Head of caudate nucleus (tissue), 42 donors: ENCODE measurements at places on chromosomes 11 and 22.
A peak's percentile ranks its signal among the peaks of the same experiment; 100 is the strongest.

GRCh38 chr11:110606415-110606814, 105.8 kb downstream of the ARHGAP20 start:
- DNase-seq, result no peak

DNA sequence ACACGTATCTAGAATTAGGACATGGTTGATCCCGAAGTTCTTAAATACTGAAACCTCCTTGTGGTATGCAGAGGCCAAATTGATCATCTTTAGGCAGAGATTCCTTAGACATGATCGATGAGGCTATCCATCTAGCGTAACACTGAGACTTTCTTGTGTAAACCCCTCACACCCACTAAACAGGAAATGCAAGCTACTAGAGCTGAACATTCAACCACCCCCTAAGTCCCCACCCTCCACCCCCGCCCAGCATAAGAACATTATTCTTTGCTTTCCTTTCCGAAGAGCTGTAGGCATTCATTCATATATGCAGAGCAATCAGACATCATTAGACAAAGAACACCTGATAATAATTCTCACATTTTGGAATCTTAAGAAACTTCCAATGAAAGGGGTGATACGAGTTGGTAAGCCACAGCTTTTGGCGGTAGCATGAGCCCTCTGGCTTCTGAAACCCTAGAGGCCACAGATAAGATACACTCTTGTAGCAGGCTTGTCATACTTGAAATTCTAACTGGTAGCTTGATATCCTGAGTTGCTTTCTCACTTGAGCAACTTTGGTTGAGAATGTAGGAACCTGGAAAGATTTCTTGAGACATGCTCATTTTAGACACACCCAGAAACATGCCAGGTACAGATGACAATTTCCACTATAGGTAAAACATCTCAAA, 42.2 kb downstream of the FLI1 start:
- no peak for DNase-seq

DNA sequence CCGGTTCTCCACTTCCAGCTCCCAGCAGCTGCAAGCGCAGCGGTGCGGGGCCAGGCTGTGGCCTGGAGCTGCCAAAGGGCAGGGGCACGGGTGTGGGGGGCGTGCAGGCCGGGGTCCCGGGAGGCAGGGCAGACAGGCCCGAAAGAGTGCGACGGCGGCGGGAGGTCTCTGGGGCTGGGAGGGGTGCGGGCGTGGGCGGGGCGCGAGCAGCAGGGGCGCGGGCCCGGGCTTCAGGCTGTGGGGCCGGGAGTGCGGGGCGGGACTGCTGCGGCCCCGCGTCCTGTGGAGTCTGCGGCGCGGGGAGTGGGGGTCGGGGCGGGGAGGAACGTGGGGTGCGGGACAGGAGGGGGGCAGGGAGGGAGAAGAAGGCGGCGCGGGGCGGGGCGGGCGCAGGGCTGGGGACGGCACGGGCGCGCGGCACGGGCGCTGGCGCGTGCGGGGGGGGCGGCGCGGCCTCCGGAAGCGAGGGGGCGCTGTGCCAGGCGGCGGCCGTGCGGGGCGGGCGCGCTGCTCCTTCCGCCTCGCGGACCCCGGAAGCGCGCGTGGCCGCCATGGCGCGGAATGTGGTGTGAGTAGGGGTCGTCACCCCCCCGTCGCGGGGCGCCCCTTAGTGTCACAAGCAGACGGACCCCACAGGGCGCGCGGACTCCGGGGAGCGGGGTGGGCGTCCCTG, at the start of gene MRPL23:
MRPL23 (plus strand) TSS at position 521 of the 673 bp plus-strand sequence; CDS start at position 552, 31 bp downstream.
- DNase-seq, result peak; percentile 21

DNA sequence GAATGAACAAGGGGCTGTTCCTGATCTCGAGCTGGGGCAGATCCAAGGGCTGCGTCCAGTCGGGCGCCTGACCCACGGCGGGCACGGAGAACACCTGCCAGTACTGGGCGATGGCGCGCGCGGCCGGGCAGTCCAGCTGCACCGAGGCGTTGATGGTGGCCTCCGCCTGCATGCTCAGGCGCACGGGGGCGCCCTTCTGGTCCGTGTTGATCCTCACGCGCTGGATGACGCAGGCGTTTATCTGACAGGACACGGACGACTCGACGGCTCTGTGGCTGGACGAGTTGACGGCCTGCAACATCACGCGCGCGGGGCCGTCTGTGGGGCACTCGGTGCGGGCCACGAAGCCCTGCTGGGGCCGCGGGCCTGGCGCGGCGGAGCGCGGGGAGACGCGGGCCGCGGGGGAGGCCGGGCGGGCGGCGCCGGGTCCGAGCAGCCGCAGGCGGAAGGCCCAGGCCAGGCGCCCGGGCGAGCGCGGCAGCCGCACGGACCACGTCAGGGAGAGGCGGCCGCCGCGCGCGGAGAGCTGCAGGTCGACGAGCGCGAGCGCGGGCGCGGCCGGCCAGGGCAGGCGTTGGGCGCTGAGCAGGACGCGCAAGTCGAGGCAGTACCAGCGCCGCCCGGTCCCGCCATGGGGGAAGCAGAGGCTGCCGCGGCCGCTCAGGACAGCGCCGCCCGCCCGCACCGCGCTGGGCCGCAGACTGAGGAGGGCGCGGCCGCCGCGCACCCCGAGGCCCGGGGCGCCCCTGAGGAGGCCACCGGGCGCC, 511 bp downstream of the PKDREJ start:
- peak; percentile 52 for DNase-seq

GRCh38 chr11:28108958-28109357, 770 bp downstream of the METTL15 start:
- DNase-seq, result no peak

GRCh38 chr11:12114193-12115033, 4.0 kb downstream of the MICAL2 start:
- DNase-seq, result no peak

GRCh38 chr22:35379146-35379993, 1.5 kb upstream of the HMOX1 start:
- no peak for DNase-seq

DNA sequence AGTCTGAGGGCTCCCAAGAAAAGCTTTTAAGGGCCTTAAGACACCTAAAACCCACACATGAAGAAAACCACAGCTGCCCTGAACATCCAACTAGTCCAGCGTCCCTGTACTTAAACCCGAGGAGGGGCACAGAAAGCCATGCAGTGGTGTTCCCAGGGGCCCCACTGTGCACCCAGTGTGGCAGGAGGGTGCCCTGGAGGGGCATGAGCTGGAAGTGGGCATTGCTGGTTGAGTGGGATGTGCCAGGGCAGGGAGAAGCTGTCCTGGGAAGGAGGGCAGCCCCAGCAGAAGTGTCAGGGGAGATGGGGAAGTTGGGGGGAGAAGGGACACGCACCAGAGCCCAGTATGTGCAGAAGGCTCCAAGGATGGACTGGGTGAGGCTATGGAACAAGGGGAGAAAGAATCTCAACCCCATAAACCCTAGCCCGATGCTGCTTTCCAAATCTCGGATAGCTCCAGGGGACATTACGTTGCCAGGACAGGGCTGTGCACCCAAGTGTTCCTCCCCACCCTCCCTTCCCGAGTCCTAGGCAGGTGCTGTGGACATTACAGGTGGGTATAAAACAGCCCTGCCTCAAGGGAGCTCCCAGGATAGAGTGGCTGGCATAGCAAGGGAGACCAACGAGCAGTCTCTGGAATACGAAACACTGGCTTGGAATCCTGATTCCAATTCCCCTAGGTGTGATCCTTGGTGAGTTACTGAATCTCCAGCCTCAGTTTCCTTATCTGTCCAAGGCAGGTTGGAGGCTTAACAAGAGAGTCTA, 44.2 kb downstream of the SHANK2 start:
- DNase-seq, result no peak

DNA sequence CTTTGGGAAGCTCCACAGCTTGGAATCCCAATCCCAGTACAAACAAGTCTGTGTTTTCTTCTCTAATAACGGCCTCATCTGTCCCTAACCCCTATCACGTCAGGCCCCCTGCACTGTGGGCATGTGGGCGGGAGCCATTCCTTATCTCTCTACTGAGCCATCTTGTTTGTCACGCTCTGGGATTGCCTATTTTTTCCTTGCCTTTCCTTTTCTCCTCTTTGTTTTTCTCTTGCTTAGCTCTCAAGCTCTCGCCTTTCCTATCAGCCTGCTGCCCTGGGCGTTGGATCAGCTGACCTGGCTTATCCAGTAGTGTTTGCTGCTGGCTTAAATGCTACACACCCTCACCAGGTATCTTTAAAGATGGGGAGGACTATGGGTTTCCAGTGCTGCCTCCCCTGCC, 35.8 kb downstream of the ARHGAP1 start:
- DNase-seq, result no peak

GRCh38 chr11:14357881-14358728, 878 bp downstream of the RRAS2 start:
- DNase-seq, result peak; percentile 15

DNA sequence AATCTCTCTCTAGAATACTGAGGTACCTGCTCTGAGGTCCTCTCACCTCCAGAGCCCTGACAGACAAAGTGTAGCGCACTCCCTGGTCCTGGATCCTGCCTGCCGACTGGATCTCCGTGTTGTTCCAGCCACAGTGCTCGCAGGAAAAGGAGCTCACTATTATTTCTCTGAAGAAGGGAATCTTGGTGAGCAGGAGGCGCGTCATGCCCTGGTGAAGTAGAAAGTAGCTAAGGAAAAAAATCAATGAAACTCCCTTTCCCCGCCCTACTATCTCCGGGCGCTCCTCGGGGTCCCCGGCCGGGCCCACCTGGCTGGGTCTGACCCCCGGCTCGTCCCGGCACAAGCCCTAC, 412 bp downstream of the ZPR1 start:
- DNase-seq, result no peak

DNA sequence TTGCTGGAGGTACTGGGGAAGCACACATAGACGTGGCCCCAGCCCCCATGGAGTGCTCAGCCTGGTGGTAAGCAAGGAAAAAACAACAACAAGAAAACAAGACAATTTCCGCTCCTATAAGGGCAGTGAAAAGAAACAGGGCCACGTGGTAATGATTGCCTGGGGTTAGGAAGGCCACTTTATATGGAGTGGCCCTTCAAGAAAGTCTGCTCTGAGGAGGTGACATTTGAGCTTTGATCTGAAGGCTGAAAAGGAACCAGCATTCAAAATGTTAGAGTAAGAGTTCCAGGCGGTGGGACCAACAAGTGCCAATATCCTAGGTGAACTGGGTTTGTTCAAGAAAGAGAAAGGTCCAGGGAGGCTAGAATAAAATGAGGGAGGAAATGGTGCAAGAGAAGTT, 87.6 kb downstream of the SCN3B start:
- no peak for DNase-seq

DNA sequence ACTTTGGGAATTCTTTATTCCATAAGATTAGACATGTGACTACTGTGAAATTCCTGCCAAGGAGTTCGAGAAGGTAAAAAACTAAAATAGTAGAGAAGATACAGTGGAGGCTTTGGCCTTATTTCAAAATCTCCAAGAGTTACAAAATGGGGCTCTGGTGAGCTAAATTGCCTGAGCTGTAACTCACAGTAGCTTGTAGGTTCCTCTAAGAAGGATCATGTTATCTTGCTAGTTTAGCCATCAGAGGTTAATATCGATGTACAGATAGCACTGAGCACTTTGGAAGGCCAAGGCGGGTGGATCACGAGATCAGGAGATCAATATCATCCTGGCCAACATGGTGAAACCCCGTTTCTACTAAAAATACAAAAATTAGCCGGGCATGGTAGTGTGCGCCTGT, 81.1 kb downstream of the USP35 start:
- no peak for DNase-seq

DNA sequence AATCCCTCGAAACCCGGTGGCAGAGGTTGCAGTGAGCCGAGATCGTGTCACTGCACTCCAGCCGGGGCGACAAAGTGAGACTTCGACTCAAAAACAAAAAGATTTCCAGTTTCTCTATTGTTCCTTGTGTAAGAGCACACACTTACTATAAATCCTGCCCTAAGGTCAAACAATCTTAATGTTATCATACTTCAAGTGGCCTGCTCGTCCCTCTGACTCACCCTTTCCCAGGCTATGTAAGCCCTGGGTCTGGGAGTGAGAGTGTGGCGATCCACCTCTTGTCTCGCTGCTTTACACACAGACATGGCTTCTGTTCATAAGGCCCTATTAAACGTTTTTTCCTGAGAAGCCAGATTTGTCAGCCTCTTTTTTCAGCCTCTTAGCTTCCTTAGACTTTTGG, 24.4 kb upstream of the A4GALT start:
- DNase-seq, result no peak
